ENCODE measurements at places on chromosomes 3 and 15.

GRCh38 chr15:30990446-30991254, 778 bp downstream of the MTMR10 start:
- no peak for DNase-seq

DNA sequence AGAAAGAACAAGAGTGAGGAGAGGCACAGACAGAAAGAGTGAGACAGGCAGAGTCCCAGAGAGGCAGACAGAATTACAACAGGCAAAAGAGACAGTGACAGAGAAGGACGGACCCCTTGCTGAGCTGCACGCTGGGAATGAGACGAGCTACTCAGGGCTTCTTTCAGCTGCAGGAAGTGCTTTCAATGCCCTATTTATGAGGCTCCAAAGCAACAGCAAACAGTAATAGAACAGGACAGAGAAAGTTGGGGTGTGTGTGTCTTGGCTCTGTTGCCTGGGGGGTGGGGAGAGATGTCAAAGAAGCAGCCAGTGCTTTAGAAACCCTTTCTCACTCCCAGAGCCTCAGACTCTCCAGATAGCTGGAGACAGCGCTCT, 502 bp upstream of the TIMP4 start:
- DNase-seq: no peak

DNA sequence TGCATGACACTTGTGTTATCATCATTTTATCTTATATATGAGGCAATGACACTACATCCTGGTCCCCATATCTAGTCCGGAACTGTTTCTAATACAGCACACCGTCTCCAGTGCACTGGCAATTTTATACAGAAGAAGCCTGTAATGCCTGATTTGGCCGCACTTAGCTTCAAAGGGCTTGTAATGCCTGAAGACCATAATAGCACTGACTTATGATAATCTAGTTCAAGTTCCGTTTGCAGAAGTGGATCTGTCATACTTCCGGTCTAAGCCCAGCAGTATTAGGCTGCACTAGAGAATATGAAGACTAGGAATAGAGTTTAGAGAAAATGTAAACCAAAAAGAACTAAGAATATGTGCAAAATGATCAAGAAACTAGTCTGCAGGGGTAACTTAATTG, 1.3 kb downstream of the BNIP2 start:
- no peak for DNase-seq

- no peak for DNase-seq
These were observed 612.9 kb downstream of the ROBO1 start for GRCh38 chr3:79154865-79155264.

- no peak for DNase-seq
These were observed 25.8 kb downstream of the RAF1 start for GRCh38 chr3:12638105-12638504.

All from effector CD8-positive, alpha-beta T cell (primary cell).